Stimulated activated naive CD8-positive, alpha-beta T cell treated with anti-CD3 and anti-CD28 coated beads, Interleukin-15, Interleukin-2, amounts not matched to agents 100 U/mL and 50 U/mL, for 24 hours (primary cell): ENCODE measurements at places on chromosomes 11 and 22.

DNA sequence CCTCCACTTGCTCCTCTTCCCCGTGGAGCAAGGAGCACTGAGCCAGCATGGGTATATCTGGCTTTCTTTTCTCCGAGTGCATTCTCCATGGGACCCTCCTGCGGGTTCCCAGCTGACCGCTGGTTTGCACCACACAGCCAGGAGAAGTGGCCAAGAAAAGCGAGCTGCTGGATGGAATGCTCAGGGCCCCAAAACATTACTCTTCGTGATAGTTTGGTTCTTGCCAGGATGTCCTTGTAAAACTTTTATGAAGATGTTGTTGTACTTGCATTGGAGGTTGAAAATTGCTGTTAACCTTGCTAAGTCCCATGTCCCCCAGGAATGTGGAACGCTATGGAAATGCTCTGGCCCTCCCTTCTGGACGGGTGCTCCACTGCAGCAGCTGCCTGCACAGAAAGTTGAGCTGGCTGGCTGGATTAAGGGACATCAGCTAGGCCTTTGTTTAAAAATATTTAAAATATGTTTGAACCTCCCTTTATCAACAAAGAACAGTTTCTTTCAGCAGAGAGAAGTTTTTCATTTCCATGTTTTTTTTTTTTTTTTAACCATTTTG, 68.7 kb downstream of the ZNRF3 start:
- no peak for DNase-seq

GRCh38 chr22:36405221-36405661, 17.5 kb upstream of the MYH9 start:
- DNase-seq, result no peak

GRCh38 chr11:6273188-6273587, 13.6 kb downstream of the CCKBR start:
- no peak for DNase-seq

- peak; percentile 81 for DNase-seq
These were observed at the start of gene DAGLA for GRCh38 chr11:61679893-61680621. TSS of gene DAGLA (plus strand) at chr11:61680391. CDS start at chr11:61720156, 39,765 bp downstream.
